ENCODE measurements at places on chromosomes 1 and 21. TPM values are rescaled to one million over a fixed set of nuclear protein-coding genes. Genes with fewer than 3 reads are reported as not detected.

DNA sequence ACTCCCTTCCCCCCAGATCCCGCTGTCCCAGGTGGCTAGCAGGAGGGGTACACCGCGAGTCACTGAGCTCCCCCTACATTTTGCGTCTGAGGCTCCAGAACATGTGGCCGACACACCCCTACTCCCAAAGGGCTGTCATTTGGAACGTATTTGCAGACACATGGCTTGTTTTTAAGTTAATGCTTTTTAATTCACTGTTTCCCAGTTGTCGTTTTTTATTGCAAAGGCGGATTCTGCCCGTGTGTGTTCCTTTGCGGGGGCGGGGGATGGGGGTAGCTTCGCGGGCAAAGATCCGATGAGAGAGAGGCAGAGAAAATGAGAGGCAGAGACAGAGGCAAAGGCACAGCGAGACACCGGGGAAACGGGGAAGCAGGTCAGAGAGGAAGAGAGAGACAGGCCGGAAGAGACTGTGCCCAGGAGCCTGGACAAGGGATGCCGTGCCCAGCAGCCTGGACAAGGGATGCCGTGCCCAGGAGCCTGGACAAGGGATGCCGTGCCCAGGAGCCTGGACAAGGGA lies 270.2 kb downstream of the FOXD2 start:
- no peak for DNase-seq

DNA sequence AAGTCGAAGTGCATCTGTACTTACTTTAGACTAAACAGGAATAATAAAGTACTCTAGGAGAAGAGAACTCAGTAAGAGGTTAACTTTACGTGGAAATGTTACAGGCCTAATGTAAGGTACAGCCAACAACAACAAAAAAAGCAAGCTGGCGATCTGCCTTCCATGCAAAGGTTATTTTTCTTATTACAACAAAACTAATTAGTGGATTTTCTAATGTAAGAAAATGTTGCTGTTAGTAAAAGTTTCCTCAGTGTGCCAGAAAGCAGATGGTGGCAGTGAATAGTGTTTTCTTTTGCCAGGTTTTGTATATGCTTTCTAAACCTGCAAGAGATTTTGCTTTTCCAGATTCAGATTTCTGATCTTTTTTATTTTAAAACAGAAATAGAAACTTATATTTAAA lies 179.2 kb downstream of the NFIA start:
- DNase-seq = no peak

DNA sequence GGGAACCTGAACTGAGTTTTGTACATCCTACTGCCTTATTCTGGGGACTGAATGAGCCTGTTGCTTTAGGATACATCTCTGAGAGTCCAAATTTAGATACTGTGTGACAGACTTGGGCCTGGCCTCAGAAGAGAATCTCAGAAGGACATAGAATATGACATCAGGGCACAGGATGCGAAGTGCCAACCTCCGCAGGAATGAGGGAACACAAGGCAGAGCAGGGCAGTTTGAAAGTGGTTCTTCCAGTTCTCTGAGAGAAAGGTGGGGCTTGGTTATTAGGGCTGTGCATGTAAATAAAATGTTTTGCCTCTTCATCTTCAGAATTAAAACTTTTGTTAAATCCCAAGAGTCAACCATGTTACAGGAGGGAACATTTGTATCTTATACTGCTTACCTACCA lies 23.1 kb downstream of the TRAF5 start:
- no peak for DNase-seq

- DNase-seq = no peak
These were observed 118.3 kb upstream of the SLC25A33 start for GRCh38 chr1:9420835-9421532.

ELAPOR1 gene
- polyA plus RNA-seq = 1.4 TPM

DNA sequence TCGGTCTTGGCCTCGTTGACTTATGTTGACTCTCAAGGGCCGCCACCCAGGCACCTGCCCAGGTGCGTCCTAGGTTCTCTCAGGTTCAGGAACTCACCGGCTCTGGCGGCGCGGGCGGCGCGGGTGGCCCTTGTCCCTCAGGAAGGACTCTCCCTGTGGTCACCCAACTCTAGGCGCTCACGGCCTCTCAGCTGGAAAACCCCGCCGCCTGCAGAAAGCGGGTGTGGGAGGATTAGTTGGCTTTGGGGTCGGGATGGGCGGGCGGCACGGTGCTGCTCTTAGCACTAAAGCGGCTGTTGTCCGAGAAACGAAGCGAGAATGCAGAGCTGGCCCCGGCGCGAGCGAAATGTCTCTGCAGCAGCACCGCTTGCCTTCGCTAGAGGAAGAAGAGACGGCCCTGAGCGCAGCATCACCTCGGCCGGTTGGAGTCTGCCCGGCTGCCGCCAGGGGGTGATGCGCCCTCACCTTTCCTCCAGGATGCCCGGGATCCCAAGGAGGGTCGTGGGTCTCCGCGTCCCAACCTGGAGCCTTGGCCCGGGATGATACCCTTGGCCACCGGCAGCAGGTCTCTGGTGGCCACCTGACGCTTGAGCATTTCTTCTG lies 8.1 kb upstream of the TADA1 start:
- peak; percentile 19 for DNase-seq

GRCh38 chr1:7585216-7585907 lies 185.7 kb upstream of the VAMP3 start:
- no peak for DNase-seq

- DNase-seq = no peak
These were observed 34.7 kb upstream of the EXOSC10 start for GRCh38 chr1:11134251-11134897.

DNA sequence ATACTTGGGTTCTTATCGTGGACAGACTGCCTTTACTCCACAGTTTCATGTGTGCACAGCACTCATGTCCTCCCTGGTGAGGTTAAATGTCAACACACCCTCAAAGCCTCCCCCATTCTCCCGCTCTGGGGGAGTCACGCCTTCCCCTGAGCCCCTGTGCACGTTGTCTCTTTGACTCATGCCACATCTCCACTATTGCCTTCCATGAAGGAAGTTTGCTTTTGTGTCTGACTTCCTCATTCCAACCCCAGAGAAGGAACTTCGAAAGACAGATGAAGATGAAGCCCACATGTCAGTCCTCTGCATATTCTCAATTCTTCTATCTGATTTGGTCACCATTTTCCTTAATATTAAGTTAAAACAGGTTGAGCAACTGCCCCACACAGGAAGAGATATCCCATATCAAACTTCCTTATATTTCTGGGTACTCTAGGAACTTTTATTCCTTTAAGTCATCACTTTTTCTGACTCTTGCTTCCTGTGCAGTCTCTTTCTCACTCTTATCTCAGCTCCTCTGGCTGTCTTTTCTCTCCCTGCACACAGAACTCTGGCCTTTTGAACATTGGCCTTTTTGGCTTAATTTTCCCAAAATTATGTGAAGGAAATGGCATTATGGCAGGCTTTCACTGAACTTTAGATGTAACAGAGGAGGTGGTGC lies 41.5 kb downstream of the C4BPA start:
- no peak for DNase-seq

GRCh38 chr1:106880226-106880625 lies 176.2 kb upstream of the PRMT6 start:
- no peak for DNase-seq

GRCh38 chr21:25568246-25568645 lies 39.0 kb downstream of the MRPL39 start:
- DNase-seq = peak; percentile 67

DNA sequence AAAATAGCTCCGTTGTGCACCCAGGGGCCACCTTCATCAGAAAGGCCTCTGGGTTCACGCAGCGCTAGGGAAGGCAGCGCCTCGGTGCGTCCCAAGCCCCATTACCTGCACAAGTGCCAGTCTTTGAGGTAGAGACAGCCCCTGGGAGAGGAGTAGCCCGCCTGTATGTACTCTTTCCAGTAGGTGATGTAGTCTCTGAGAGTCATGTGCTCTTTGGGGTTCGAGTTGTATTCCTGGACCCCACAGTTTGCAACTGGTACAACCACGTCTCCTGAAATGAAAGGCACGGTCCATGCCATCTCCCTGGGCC lies 601 bp downstream of the JMJD4 start:
- DNase-seq = no peak

TNFRSF8 gene
- polyA plus RNA-seq = 0.55 TPM

DNA sequence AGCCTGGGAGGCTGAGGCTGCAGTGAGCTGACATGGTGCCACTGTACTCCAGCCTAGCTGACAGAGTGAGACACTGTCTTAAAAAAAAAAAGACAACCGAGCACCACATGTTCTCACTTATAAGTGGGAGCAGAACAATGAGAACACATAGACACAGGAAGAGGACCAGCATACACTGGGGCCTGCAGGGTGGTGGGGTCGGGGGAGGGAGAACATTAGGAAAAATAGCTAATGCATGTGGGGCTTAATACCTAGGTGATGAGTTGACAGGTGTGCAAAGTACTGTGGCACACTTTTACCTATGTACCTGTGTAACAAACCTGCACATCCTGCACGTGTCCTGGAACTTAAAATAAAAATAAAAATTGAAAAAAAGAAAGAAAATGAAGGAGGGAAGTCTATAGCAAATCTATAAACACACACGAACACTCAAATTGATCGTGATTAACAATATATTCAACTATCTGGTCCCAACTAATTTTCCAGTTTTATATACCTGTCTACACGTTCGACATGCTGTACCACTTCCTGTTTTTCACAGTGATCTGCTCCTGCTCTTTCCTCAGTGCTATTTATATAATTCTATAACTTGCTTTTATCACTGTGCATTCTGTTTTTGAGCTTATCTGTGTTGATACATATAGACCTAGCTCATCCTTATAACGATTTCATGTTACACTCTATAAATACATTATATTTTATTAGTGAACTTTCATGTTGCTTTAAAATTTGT lies 27.2 kb downstream of the AK5 start:
- DNase-seq = no peak

GRCh38 chr1:212827831-212828278 lies 19.6 kb downstream of the SPATA45 start:
- DNase-seq = no peak

RGSL1 gene
- polyA plus RNA-seq = not detected

- DNase-seq = no peak
These were observed 13.2 kb upstream of the HMGCL start for GRCh38 chr1:23838401-23838866.
